NCI-H2029 (cell line): ENCODE measurements at places on chromosomes 16 and 17.

DNA sequence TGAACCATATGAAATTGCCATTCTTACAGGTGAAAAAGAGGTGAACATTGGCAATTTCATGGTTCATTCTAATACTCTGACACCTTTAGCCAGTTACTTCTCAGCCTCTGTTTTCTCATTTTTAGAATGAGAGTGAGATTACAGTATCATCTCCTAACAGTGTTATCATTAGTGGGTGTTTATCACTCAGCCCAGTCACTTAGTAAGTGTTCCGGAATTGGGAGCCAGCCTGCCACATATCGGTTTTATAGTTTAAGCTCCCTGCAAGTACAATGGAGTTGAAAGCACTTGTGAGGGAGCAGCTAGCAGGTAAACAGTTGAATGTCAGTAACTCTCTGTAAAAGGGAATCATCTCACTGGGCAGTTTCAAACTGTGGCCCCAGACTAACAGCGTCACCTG lies 583.1 kb upstream of the HSBP1 start:
- no peak for DNase-seq

- no peak for DNase-seq
Observed at GRCh38 chr16:55155815-55156214, 168.2 kb upstream of the IRX6 start.

GRCh38 chr16:22193063-22193411 lies 13.0 kb upstream of the EEF2K start:
- DNase-seq: no peak

- peak; percentile 15 for DNase-seq
Observed at GRCh38 chr17:79298799-79299198, 224.2 kb downstream of the ENGASE start.

- DNase-seq: no peak
Observed at GRCh38 chr17:60103957-60104356, 25.2 kb upstream of the HEATR6 start.

DNA sequence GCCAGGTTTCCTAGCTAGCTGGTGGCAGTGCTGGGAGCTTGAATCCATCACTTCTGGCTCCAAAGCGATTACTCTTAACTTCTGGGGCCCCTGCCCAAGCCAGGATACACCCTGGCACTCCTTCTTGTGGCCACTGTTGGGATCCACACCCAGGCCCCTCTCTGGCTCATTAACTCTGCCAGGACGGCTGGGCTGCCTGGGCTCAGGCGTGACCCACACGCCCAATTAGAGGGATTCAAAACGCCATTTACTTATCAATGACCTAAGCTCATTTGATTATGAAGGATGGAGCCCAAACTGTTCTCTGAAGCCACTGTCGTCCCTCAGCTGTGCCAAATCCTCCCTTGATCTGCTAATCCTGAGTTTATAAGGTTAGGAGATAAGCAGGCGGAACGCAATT lies 79.7 kb upstream of the BRD7 start:
- no peak for DNase-seq

DNA sequence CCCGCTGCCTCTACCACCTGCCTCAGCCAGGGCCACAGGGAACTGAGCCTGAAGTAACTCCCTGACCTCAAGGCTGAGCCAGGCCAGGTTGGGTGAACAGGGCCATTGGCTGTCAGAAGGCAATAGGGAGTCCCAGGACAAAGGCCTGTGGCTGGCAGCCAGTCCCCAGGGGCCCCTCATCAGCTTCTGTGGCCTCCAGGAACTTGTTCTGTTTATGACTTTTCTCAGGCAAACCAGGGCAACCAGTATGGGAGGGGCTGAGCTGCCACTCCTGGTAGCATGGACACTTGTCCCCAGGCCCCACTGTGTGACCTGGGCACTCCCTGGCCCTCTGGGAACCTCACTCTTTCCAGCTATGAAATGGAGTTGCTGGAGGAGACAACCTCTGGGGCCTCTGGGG lies 40.1 kb downstream of the CPNE2 start:
- DNase-seq: no peak

- peak; percentile 89 for DNase-seq
Observed at GRCh38 chr16:2267913-2268666, at the start of gene RNPS1. TSS of gene RNPS1 (minus strand) at chr16:2268126. CDS start at chr16:2264643, 3,483 bp downstream.

DNA sequence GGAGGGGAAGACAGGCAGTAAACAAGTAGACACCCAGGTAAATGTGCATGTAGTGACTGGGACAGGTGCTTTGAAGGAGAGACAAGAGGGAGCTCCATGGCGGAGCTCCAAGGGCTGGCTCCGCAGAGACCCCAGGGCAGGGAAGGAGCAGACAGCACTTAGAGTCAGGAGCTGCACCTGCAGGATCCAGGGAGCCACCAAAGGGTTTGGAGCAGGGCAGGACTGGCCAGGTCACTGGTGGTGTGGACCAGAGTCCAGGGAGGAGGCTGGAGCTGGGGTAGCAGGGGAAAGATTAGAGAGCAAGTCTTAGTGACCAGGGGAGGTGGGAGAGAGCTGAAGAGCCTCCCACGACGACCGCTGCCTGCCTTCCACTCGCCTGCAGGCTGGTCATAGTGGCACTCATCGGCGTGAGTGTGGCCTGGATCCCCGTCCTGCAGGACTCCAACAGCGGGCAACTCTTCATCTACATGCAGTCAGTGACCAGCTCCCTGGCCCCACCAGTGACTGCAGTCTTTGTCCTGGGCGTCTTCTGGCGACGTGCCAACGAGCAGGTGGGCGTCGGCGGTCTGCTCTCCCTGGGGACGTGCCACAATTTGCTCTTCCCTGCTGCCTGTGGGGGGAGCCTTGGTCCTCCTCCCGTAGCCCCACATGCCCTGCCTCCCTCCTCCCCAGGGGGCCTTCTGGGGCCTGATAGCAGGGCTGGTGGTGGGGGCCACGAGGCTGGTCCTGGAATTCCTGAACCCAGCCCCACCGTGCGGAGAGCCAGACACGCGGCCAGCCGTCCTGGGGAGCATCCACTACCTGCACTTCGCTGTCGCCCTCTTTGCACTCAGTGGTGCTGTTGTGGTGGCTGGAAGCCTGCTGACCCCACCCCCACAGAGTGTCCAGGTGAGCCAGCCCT lies 14.7 kb upstream of the FAM83G start:
- no peak for DNase-seq

DNA sequence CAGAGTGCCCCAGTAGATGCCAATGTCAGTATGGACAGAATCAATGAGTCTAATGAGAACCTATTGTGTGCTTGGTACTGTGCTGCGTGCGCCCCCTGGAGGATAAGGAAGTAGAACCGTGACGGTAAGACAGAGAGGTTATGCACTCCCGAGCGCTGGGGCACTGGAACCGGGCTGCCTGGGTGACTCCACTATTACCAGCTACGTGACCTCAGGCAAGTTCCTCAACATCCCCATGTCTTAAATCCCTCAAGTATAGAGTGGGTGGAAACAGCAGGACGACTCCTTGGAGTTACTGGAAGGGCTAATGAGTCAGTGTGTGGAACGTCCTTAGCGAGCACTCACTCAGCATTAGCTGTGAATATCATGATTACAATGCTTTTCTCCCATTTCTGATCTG lies 16.2 kb downstream of the CHST4 start:
- DNase-seq: no peak

DNA sequence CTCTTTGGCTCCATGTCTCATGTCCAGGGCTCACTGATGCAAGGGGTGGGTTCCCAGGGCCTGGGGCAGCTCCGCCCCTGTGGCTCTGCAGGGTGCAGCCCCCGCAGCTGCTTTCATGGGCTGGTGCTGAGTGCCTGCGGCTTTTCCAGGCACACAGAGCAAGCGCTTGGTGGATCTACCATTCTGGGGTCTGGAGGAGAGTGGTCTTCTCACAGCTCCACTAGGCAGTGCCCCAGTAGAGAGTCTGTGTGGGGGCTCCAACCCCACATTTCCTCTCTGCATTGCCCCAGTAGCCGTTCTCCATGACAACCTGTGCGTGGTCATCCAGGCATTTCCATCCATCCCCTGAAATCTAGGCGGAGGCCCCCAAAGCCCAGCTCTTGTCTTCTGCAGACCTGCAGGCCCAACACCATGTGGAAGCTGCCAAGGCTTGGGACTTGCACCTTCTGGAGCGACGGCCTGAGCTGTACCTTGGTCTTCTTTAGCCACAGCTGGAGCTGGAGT lies 5.2 kb downstream of the IL32 start:
- DNase-seq: no peak

DNA sequence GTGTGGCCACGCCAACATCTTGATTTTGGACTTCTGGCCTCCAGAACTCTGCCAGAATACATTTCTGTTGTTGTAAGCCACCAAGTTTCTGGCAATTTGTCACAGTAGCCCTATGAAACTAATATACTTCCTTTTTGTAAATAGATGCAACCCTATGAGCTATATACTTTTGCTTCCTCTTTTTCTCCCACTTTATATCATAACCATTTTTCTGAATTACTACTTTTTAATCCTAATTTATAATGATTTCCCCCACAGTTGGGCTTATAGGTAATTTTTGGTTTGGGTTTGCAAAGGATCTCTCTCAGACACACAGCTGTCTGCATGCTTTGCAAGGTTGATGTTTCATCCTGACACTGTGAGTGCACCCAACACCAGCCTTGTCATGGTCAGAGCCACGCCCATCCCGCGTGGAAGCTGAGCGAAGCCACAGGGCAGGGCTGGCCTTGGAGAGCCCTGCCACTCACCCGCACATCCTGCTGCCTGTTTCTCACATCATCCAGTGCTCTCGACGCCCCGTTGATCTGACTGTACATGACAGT lies 5.8 kb downstream of the TRIM25 start:
- DNase-seq: no peak

GRCh38 chr17:57033296-57033695 lies 51.8 kb upstream of the AKAP1 start:
- peak; percentile 74 for DNase-seq

- no peak for DNase-seq
Observed at GRCh38 chr17:73731733-73732132, 87.5 kb upstream of the SDK2 start.

DNA sequence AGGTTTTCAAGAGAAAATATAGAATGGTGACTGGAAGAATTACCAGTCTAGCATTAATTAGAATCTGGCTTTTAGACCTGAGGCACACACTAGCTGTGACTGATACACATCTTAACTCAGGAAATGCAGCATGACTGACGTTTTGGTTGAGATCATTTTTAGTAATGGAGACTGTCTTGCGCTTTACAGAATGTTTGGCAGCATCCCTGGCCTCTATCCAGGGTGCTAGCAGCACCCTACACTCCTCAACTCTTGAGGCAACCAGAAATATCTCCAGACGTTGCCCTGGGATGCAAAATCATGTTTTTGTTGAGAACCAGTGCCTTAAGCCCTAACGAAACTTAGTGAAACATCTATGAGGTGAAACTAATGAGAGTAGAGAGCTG lies 109.0 kb downstream of the HS3ST3A1 start:
- no peak for DNase-seq

GRCh38 chr17:39747745-39748144 lies 10.0 kb downstream of the GRB7 start:
- DNase-seq: no peak

DNA sequence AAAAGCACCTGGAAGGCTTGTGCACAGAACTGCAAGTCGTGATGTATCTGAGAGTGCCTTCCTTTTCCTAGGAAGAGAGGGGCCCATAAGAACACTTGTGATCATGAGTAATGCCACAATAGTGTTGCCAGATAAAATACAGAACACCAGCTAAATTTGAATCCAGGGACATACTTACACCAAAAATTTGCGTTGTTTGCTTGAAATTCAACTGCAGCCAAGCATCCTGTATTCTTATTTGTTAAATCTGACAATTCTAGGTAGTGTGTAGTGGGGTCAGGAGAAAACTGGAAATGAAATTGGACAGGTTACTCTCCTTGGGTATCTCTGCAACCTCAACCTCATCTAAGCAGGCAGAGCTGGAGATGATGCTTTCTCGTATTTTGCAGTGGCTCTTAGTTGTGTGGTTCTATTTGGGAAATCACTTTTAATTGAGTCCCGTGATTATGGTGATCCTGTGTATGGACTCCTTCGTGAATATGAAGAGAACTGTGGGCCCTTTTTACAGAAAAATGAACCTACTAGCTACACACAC lies 12.0 kb downstream of the SLC35B1 start:
- DNase-seq: no peak

- no peak for DNase-seq
Observed at GRCh38 chr16:86700046-86700945, 121.9 kb downstream of the FOXL1 start.

DNA sequence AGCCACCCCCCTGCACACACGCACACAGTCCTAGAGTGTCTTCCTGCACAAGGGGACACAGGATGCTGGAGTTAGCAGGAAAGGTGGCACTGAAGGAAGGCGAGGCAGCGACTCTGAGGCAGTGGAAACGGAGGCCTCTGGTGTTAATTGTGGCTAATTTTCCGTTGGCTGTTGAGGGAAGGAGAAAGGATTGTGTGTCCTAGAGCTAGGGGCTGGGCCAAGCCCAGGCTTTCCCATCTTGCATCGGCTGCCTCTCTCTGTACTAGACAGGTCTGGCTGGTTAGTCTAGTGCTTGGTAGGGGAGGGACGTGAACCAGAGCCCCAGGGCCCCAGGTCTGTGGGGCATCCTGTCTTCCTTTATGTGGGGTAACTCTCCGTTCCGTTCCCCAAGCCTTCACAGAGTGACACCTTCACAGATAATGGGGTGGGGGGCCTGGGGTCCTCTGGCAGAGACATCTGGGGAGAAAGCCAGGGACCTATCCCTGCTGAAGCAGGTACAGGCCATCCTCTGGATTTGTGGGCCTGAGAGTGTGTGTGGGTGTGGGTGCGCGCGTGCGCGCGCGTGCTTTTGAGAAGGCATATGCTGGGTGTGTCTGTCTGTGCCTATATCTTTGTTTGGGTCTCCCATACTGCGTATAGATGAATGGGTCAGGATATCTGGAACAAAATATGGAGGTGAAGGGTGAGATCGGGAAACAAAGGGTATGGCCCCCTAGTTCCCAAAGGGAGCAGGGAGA lies at the start of gene CHD3:
CHD3 (plus strand) TSS at position 606 of the 737 bp plus-strand sequence. CDS start 212 bp downstream, outside the sequence.
- DNase-seq: no peak

DNA sequence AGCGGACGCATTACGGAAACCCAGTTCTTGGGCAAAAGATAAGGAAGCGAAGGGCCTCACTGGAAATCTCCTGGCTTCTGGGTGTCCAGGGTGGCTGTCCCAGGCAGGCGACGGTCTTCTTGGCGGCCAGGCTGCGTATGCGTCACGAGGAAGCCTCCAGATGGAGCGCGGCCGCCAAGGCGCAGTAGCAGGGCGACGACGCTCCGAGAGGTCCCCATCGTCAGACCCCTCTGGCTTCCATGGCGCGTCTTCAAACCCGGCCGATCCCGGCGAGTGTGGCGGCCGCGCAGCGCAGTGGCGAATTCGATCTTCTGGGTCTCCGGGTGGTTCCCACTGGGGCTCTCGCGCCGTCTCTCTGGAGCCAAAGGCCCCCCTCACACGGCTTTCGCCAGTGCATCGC lies 13.8 kb upstream of the ANKRD40CL start:
- no peak for DNase-seq

- DNase-seq: no peak
Observed at GRCh38 chr17:10744501-10745000, 14.7 kb upstream of the TMEM220 start.

DNA sequence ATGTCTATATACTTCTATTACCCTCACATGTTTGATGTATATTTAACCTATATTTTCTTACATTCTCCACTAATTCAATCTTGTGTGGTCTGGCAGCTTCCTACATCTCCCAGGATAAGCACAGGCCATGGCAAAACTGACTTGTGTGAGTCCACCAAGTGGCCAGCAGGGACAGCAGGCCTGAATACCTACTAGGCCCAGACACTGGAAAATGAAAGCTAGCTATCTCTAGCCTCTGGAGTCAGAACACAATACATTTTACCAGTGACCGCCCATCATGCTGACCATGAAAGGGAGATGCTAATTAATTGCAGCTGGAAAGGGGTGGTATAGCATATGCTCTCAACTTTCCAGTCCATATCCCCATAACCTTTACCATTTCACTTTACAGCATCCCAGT lies 132.3 kb downstream of the PCTP start:
- no peak for DNase-seq

- no peak for DNase-seq
Observed at GRCh38 chr17:80573701-80574100, 29.1 kb downstream of the RPTOR start.
